ENCODE measurements at places on chromosomes 2 and 18.

- no peak for DNase-seq
Measured at GRCh38 chr2:4882421-4882820, 809.8 kb upstream of the SOX11 start.

GRCh38 chr18:57561728-57562423, 24.6 kb downstream of the FECH start:
- DNase-seq = no peak

- no peak for DNase-seq
Measured at GRCh38 chr2:62320657-62321357, 124.9 kb downstream of the B3GNT2 start.

DNA sequence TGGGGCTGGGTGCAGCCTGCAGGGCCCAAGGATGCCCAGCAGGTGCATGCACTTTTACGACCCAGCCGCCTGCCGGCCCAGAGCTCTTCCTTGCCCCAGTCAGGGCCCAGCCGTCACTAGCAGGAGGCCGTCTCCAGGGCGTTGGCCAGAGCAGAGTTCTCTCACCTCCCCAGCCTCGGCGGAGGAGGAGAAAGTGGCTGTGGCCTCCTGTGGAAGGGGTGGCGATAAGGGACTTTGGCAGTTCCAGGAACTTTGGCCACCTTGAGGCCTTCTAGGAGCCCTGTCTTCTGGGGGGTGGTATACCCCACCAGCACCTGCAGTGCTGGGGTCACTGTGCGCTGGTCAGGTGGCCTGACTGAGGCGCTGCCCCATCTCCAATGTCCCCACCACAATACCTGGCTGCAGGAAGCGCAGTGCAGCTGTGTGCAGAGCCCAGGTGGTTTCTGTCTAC, 22.0 kb downstream of the NPPC start:
- no peak for DNase-seq

DNA sequence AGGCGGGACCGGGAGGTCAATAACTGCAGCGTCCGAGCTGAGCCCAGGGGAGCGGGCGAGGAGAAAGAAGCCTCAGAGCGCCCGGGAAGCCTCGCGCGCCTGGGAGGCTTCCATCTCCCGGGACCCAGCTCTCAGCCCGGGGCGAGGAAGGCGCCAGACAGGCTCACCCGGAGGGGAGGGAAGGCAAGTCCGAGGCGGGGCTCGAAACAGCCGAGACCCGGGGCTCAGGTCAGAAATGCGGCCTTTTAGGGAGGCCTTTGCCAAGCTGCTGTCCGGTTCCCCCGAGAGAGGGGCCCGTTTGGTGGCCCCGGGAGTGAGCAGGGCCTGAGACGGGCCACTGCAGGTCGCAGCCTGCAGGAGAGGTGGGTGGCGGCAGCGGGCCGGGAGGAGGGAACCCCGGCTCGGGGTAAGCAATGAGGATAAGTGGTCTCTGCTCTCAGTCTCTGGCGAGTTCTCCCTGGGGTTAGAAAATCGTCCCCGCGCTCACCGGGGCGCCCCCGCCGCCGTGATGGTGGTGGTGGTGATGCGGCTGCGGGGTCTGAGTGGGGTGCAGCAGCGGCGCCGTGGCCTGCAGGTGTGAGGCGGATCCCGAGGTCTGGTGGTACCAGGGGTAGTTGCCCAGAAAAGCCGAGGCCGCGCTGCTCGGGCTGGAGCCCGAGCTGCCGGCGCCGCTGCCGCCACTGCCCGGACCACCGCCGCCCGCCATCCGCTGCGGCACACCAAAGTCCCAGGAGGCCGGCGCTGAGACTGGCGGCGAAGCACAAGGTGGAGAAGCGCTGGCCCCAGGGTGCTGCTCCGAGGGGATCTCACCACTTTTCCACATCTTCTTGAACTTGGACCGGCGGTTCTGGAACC, 2.4 kb downstream of the DLX2 start:
- DNase-seq = no peak

GRCh38 chr2:43057026-43057741, 169.2 kb downstream of the ZFP36L2 start:
- no peak for DNase-seq

DNA sequence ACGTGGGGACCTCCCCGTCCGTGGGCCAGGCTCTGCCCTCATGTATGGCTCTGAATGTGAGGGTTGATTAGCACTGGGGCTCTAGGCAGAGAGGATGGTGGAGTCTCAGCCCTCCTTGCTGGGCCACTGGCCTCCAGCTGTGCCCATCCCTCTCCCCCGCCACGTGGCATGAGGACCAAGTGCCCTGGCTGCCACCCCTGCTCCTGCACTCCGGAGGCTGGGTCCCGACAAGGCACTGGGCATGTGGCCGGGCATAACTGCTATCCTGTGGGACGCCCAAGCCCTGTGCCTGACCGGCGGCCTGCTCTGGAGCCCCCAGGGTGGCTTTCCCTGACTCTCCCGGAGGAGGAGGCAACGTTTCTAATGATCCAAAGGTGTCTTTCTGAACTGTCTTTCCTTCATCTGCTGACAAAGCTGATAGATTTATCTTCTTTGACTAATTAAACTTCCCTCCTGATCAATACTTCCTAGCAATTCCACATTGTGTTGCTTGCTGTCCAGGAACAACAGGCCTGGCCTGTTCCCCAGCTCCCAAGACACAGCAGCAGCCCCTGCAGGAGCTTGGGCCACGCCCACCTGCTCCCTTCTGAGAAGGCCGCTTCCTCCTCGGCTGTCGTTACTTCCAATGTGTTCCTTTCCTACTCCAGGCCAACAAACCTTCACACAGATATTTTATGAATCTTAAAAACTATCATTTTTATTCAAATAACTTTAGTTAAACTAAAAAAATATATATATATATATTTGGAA, 132.0 kb downstream of the SNTG2 start:
- no peak for DNase-seq
